ENCODE measurements at places on chromosomes 6 and 20.

DNA sequence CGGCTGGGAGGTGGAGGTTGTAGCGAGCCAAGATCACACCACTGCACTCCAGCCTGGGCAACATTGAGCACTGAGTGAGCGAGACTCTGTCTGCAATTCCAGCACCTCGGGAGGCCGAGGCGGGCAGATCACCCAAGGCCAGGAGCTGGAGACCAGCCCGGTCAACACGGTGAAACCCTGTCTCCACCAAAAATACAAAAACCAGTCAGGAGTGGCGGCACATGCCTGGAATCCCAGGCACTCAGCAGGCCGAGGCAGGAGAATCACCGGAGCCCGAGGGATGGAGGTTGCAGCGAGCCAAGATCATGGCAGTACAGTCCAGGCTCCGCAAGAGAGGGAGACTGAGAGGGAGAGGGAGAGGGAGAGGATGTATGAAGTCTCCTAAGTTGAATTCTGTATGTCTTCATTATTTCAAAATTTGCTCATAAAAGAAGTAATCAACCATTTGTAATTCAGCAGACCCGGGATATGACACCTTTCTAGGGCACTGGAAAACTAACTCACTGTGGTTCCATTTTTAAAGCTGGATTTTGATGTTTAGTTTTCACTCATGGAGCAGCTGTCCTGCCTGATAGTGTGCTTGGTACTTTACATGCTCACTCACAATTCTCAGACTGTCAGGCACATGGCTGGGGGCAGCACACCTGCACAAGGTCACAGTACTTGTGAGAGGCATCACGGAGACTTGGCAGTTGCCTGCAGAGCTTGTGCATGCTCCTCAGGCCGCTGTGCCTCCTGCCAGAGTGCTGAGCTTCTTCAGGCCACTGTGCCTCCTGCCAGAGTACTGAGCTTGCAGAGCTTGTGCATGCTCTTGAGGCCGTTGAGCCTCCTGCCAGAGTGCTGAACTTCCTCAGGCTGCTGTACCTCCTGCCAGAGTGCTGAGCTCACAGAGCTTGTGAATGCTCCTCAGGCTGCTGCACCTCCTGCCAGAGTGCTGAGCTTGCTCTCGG lies 106.2 kb downstream of the ERMARD start:
- DNase-seq: no peak

DNA sequence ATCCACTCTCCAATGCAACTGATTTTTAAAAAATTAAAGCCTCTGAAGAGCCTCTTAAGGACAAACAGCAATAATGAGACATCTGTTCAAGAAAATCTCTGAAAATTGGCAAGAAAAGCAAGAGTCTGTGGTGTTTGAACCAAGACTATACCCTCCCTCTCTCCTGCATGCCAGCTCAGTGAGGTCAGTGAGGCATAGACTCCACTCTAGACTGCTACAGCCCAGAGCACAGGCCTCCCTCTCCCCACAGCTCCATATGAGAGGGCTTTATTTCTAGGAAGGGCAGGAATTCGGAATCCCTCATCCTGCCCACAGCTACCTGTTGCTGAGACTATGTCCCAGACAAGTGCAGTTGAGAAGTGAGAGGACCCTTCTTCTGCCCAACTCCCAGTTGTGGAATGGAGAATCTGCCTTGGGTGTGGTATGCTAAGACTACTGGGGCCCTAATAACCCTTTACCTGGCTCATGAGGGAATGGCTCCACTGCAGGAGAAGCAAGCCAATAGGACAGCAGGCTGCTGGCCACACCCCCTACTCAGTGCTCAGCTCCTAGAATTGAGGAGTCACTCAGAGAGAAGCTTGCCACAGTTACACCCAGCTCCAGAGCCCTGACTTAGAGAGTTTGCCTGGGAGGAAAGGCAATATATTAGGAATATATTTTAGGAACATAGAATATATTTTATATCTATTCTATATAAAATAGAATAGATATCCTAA lies 22.7 kb upstream of the HLA-DQA1 start:
- no peak for DNase-seq

DNA sequence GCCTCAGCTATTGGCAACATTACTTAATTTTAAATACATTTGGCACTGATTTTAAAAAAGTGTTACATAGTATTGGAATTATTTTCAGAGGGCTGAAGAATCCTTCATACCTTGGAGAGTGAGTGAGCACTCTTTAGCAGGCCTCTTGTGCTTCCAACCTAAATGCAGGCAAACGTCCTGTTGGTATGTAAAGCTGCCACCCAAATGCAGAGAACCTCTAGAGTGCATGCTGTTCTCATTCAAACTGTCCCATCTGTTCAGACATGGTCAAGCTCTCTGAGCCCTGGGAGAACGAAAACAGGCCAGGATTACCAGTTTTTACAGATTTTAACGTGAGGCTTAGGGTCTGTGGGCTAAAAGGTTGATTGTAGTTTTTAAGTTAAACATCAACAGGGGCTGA lies 378.0 kb upstream of the FLRT3 start:
- no peak for DNase-seq

GRCh38 chr6:104771258-104771832 lies 88.4 kb downstream of the HACE1 start:
- no peak for DNase-seq

- no peak for DNase-seq
Observed at GRCh38 chr6:142932889-142933288, 12.1 kb downstream of the HIVEP2 start.

- DNase-seq: no peak
Observed at GRCh38 chr6:7707787-7708186, 18.1 kb upstream of the BMP6 start.
